Breast epithelium (tissue), 4 donors: ENCODE measurements at places on chromosomes 16 and 17.

DNA sequence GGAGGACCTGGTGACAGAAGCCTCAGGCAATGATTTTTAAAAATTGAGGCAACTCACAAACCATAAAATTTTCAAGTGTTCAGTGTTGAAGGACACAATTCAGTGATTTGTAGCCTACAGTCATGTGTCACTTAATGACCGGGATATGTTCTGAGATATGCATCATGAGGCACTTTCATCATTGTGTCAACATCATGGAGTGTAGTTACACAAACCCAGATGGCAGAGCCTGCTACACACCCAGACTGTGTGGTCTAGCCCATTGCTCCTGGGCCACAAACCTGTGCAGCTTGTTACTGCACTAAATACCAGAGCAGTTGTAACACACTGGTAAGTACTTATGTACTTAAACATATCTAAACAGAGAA is 1.6 kb downstream of the PRSS41 start:
- DNase-seq: no peak

- DNase-seq: no peak
Observed at GRCh38 chr17:47866941-47867340, 16.0 kb upstream of the SP6 start.

- peak; percentile 26 for DNase-seq
Observed at GRCh38 chr16:25109643-25110042, 1.9 kb upstream of the LCMT1 start.

- no peak for DNase-seq
Observed at GRCh38 chr16:73916829-73917594, 379.6 kb upstream of the PSMD7 start.

DNA sequence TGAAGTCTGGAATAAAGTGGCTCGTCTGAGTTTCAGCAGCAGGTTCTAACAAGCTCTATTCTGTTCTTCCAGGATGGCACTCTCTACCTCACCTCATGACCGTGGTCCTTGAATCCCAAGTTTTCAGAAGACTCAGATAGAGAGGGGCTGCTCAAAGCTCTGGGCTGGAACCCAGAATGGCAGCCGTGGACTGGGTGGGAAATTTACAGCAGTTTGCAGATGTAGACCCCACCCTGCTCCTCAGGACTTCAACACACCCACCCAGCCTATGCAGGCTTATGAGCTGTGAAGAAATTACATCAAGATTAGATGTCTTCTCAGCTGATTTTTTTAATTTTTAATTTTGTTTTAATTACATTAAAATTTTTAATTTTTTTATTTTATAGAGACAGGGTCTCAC is 59.4 kb downstream of the METRNL start:
- no peak for DNase-seq

DNA sequence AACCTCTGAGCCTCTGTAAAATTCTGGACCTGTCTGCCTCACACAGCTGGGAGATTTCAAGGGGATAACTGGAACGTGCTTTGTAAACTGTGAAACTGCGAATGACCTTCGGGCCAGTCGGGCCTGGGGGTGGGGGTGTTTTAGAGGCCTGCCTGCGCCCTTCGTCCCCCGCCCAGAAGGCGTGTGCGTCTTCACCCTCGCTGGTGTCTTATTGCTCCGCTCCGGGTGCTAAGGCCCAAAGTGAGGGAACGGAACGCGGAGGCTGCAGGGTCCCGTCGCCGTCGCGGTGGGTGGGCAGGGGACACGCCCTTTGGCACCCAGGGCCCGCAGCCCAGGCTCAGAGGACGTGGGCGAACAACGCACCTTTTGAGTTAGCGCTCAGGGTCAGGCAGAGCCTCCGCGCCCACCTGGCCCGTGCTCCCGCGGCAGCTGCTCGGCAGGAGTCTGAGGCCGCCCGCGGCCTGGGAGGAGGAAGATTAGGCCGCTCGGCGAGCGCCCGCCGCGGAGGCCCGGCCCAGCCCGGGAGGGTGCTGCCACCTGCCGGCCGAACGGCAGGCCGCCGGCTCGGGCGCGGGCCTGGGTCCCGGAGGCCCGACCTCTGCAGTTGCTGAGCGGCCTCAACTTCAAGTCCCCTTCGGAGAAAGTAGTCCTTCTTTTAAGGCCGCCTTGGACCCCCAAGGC is 29.7 kb downstream of the DCAKD start:
- DNase-seq: peak; percentile 72

- no peak for DNase-seq
Observed at GRCh38 chr17:11900655-11901054, 96.6 kb downstream of the ZNF18 start.

GRCh38 chr17:4920351-4921048 is 11.6 kb upstream of the GP1BA start:
- no peak for DNase-seq

DNA sequence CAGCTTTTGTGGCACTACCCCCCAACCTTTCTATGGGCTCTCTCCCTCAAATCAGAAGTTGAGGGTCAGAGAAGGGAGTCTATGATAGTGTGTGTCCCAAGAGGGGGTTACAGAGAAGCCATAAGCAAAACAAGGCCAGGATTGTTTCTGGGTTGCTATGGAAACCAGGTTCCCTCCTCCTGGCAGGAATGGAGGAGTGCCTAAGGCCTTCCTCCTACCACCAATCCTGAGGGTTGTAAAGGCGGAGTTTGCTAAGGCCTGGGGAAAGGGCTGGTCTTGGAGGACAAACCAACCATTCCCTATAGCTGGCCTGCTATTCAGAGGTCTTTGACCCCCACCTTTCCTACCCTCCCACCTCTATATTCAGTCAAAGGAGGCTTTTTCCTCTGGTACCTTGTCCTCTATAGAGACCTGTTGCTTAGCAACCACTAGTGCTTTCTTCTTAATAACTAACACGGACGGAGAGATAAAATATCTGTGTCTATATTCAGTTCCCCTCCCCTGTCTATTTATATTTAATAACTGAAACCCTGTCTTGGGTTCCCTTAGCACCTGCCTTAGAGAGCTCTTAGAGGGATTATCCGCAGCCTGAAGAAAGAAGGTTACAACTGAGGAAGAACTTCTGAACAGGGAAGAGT is 43.4 kb downstream of the NEUROD2 start:
- no peak for DNase-seq

GRCh38 chr16:78987666-78988065 is 612.9 kb downstream of the MAF start:
- peak; percentile 76 for DNase-seq

DNA sequence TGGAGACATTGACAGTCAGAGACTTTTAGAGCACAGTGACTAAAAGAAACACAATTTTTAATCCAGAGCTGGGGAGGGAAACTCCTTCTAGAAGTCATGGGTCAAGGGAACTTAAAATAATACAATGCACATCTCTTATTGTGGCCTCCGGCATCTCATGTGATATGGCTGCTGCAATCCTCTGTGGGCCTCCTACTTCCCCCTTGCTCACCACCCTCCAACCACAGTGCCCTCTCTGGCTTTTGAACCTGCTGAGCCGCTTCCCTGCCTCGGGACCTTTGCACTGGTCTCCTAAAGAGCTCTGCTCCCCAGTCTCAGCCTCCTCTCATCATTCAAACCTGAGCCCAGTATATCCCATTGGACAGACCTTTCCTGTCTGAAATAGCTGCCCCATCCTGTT is 47.6 kb downstream of the HS3ST2 start:
- no peak for DNase-seq
